ENCODE measurements at places on chromosomes 11 and 22.
A peak's percentile ranks its signal among the peaks of the same experiment; 100 is the strongest.

- no peak for DNase-seq
Measured at GRCh38 chr11:40294349-40294735, 1165.1 kb downstream of the LRRC4C start.

GRCh38 chr11:110199184-110199981 lies 97.0 kb downstream of the RDX start:
- no peak for DNase-seq

DNA sequence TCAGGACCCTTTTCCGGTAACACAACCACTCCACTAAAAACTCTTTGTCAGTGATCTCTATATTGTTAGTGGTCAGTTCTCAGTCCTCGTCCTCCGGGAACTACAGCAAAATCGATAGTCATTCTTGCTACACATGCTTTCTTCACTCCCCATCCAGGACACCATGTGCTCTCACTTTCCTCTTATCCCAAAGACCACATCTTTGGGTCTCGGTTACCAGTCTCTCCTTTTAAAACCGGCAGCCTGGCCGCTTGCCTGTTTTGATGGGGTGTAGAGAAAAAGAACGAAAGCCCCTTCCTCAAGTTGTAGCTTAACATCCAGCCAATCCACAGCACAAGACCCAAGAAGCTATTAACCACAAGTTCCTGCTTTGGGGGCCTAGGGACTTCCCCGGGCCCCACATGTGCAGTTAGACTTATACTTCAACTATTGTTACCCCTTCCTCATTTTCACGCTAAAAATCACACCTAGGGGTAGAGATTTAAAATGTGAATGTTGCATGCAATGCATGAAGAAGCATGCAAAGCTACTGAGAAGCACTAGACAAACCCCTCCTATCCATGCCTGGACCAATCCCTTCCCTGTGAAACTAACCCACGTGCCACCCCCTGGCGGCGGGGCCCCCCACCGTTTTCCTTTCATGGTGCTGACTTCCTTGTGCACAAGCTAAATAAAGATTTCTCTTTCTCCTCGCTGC lies 1.5 kb upstream of the TOLLIP start:
- peak; percentile 73 for DNase-seq

DNA sequence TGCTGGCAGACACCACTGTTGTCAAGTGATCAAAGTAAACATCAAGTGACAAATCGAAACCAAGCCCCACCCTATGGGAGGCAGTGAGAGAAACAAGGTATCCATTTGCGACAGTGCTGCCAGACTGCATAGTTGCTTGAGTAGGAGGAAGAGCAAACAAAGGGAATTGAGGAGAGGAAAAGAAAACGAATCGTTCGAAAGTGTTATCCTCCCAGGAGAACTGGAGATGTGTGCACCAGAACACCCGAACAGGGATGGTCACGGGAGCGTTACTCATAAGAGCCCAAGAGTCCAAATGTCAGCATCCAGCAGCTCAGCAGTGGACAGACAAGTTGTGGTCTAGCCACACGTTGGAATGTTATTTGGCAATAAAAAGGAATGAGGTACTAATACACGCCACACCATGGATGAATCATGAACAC lies 58.4 kb upstream of the NUP50 start:
- DNase-seq: no peak

DNA sequence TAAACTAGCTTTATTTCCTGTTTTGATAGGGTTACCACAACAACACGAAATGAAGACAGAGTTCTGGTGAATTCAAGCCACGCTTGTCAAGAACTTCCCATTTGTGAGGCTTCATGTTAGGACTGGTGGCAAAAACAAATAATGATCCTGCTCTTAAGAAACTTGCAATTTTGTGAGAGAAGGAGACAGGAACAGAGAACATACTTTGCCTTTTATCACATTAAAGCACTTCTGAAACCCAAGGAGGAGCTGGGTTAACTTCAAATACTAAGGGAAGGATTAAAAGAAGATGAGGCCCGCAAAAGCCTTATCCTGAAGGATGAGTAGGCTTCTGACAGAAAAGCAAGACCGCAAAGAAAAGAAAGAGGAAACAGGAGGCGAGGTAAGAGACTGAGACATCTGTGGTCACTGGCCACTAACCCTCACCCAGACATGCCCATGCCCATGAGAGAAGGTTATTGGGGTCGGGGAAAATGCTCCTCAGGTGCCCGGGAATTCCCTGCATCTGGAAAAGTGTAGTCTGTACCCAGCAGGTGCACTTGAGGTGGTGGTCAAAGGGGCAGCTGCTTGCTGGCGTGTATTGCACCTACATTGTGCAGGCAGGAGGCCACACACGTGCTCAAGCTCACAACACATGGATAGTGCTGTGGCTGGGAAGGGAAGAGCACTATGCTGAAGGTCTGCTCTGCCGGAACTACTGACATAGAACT lies 50.5 kb downstream of the MAPK1 start:
- DNase-seq: peak; percentile 46

DNA sequence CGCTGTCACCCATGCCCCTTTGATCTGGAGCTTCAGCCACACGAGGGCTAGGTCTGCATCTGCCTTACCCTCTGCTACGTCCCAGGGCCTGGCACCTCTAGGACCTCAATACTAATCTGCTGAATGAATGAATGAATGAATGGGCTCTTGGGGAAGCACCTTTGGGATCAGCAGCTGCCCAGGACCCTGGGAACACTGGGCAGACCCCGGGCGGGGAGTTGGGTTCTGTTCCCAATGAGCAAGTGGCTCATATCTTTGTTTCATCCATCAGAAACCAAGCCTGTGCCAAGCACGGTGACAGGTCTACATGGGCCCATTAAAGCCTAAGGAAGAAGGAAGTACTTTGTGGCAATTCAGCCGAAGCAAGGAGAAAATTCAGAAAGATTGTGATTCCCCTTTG lies 41.5 kb upstream of the SHISAL1 start:
- no peak for DNase-seq

- DNase-seq: no peak
Measured at GRCh38 chr11:43737201-43737590, 56.7 kb downstream of the HSD17B12 start.

DNA sequence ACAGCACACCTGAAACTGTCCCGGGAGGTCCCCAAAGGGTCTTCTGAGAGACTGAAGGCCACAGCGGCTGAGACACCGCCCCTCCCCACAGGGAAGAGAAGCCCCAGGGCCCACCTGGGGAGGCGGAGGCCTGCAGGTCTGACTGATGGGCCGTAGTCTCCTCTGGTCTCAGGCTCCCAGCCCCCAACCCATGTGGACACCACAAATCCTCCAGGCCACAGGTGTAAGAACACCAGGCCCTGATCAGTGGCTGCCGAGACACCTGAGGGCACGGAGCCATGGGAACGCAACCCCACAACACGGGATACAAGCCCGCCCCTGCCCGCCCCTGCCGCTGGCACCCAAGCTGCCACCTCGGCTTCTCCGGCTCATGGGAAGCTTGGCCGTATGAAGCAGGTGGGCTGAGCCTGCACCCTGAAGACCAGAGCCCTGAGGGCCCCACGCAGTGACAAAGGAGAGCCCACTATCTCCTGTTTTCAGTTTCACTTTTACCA lies 46.3 kb downstream of the BRD1 start:
- DNase-seq: no peak

DNA sequence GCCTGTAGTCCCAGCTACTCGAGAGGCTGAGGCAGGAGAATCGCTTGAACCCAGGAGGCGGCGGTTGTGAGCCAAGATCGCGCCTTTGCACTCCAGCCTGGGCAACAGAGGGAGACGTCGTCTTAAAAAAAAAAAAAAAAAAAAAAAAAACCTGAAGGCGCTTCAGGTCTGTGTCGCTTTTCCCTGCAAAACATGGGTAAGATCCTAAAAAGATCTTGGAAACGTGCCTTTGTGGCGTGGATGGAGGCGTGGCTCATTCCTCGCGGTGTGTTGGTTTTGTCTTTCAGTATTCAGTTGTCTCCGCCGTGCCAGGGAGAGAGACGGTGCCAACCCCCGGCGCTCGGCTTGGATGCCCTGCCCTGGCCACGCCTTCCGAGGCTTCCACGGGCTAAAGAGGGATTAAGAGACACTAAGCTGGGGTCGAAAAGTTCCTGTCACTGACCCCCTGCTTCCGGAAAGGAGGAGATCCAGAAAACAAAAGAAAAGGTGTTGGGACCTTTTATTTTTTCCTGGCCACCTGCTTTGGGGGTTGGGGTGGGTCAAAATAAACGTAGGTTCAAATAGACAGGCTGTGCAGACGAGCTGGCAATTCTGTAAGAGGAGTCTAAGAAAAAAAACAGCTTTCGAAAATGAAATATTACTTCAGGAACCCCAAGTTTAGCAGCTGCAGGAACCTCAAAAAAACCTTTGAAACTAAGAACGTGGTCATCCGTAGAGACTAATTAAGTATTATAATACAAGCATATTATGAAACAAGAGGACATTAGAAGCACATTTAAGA lies 1.1 kb upstream of the SLC35F2 start:
- no peak for DNase-seq

DNA sequence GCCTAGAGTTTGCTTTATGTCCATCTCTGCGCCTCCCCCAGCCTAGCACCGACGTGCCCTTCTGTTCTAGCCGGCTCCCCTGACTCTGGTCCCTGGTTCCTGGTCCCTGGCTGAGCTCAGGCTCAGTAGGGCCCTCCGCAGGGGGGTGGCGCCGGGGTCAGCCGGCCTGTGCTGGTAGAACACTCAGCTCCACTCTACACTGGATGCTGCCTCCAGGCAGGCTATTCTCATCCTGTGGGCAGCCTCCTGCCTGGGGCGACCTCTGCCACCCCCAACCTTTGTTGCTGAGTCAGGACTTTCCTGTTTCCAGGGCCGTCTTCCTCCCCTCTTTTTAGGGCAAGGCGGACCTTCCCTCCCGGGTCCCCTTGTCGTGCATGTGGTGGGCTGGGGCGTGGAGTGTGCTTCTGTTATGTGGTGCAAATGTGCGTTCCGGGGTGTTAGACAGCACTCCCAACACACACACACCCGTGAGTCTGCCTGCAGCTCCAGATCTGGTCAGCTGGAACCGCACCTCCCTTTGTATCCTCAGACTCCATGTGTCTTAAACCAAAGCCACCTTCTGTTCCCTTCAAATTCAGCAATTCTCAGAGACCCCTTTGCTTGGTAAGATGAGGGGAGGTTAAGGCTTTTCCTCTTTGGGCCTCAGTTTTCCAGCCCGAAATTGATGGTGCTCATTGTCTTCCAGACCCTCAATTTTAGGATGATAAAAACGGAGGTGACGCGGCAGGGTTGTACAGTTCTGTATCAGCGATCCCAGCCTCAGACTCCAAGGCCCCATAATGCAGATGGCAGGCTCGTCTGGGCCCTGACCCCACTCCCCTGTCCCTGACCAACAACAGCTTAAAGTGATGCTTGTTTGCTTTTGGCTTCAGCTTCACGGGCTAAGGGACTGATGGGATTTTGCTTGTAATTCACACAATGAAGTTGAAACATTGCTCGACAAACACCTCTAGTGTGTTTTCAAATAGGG lies 1327.9 kb downstream of the BRD1 start:
- DNase-seq: no peak

DNA sequence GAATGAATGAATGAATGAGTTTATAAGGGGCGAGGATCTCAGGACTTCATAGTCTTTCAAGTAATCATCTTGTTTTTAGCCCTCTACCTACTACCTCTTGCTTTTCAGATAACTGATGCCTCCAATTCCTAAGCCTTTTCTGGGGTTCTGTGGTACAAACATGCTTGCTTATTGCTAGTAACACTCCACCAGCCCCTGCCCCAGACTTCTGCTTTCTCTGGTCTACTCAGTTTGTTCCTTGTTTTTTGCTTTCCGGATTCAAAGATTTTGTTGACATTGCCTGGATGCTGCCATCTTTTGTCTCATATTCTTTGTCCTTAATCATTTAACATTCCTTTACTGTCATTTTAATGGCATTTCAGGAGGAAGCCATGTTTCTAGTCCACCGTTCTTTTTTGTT lies 8.9 kb upstream of the TMEM9B start:
- DNase-seq: no peak

GRCh38 chr11:64356498-64357411 lies 2.2 kb upstream of the RPS6KA4 start:
- peak; percentile 25 for DNase-seq

GRCh38 chr11:42526426-42526825 lies 785.4 kb upstream of the API5 start:
- DNase-seq: no peak

DNA sequence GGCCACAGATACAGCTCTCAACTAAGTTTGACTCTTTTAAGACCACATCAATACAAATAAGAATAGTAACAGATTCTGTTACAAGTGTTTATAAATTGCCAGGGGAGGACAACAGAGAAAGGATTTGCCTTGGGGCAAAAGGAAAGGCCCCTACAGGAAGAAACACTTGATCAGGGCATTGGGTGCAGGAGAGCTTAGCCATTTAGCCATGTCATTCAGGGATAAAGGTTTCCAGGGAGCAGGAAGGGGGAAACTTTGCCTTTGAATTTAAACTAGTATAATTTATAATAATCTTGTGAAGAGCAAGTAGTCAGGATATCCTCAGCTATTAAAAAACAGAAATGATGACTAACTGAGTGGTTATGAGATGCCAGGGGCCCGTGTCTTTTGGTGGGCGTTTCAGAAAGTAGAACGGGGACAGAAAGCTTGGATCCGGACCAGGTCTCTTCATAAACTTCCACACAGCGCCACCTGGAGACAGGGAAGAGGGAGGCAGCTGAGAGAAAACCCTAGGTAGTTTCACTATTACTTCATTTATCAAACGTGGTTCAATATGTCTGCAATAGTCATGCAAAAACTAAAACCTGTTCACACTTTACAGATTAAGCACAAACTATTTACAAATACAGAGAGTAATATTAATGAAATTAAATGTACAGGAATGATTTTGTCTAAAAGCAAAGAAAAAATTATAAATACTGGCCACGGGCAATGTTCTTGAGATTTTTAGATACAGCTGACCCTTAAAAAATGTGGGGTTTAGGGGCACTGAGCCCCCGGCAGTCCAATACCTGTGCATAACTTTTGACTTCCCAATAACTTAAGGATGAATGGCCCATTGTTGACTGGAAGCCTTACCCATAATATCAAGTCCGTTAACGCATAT lies 11.0 kb upstream of the SLC5A4 start:
- DNase-seq: peak; percentile 45

DNA sequence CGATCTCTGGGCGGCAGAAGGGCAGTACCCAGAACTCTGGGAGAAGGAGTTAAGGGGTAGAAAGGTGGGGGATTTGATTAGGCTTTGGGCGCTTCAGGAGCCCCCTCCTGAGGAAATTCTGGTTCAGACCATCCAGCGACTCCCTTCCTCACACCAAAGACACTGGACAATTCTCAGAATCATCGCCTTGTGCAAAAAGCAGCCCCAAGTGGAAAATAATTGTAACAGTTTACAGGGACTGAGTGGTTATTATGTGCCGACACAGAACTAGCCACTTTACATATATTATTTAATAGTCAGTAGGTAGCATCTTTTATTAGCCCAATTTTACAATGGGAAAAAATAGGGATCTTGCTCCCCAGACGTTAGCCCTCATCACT lies 662 bp upstream of the TRIM3 start:
- no peak for DNase-seq

- DNase-seq: no peak
Measured at GRCh38 chr11:77209663-77210062, 81.6 kb downstream of the MYO7A start.

DNA sequence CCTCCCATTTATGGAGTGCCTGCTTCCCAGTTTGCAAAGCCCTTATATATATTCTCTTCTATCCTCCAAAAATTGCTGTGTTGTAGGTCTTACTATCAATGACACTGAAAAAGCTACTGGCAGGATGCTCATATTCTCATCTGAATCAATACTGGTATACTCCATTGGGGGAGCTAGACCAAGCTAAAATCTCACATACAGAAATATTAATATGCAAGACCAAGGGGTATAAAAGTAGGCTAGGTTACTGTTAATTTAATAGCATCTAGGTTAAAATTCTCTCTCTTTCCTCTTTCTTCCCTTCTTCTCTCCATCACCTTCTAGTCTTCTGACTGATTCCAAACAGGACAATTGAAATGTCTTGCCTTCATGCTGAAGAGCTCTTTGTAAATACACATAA lies 17.1 kb upstream of the BDNF start:
- DNase-seq: no peak

Measured in CD4-positive, alpha-beta T cell treated with Interferon gamma for 1 hour (primary cell).